Mammary epithelial cell (primary cell): ENCODE measurements at places on chromosomes 7 and 10. TPM values are rescaled to one million over a fixed set of nuclear protein-coding genes. Genes with fewer than 3 reads are reported as not detected.

The ICA1 gene
- total RNA-seq, result 5.6 and 8.5 TPM in 2 replicates

The HTR7 gene
- total RNA-seq, result 24.1 and 24.9 TPM in 2 replicates

The AKR1C4 gene
- total RNA-seq, result not detected in 2 replicates

The KIAA1549 gene
- 6.5 and 7.7 TPM in 2 replicates for total RNA-seq

The FAS gene
- 71.8 TPM for total RNA-seq

The ATOH7 gene
- not detected for total RNA-seq

The UCN3 gene
- total RNA-seq, result not detected

The EPHB6 gene
- total RNA-seq, result 0.66 TPM in 1 of 2 replicates, not detected in the other
